ENCODE measurements at places on chromosomes 1 and 21.

DNA sequence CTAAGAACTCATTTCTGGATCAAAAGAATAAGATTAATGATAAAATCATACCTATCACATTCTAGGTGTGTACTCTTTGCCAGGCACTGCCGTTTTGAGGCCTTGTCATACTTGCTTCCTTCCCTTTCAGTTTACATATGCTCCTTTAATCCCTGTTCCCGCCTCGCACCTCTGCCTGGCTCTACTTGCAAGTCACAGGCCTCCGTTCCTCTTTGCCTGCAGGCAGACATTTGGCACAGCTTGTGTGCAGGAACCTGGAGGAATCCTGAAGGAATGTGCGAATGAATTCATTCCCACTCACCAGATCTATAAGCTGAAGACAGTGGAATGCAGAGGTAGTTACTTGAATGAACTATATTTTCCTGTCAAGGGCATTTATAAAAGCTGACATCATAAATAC, 13.8 kb downstream of the WLS start:
- DNase-seq: no peak

- no peak for DNase-seq
These were observed 19.5 kb downstream of the MAP3K7CL start for GRCh38 chr21:29149808-29150425.

- no peak for DNase-seq
These were observed at the start of gene LRP8 for GRCh38 chr1:53328009-53328461. Gene LRP8, minus strand, starts transcription at chr1:53328070. Its CDS starts 158 bp downstream, at chr1:53327912.

DNA sequence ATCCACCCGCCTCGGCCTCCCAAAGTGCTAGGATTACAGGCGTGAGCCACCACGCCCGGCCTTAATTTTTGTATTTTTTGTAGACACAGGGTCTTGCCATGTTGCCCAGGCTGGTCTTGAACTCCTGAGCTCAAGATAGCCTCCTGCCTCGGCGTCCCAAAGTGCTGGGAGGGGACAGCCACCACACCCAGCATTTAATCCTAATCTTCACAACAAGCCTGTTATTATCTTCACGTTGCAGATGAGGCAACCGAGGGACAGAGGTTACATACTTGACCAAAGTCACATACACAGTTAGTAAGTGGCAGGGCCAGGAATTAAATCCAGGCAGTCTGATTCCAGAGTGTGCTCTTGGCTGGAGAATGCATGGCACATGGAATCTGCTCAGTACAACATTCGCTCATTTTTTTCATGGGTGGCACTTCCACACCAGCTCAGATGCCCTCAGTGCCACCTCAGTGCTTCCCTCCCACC, 4.8 kb upstream of the GPR37L1 start:
- DNase-seq: no peak

DNA sequence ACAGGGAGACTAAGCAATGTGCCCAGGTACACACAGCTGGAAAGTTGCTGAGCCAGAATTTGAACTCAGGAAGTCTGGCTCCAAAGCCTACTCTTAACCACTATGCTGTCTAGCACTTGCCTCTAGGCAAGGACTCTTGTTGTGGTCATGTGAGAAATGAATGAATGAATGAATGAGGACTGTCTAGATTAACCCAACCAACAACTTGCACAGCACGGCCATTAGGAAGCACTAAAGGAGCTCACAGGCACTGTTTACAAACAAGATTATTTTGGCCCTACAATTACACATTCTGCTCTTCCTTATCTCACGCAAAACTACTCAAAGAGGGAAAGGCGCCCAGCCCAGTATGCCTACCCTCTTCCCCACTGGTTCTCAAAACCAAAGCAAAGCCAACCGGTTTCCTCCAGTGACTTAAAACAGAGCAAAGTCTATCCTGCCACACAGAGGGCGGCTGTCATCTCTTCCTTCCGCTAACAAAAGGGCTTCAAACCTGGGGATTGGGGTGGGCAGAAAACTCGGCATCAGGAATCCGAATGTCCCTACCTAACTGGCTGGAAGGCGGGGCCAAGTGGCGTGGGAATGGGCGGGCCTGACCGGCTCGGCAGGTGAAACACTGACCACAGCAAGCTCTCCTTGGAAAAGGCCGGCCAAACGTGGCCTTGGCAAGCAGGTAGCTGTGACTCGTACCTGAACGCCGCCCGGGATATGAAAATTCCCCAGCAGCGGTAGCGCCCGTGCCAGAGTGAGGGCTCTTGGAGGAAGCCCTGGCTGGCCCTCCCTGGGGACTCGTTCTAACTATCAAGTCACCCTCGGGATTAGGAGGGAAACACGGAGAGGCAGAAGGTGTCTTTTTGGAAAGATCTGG, 948 bp downstream of the STK40 start:
- DNase-seq: no peak

- DNase-seq: no peak
These were observed 477.1 kb upstream of the VAMP3 start for GRCh38 chr1:7293702-7294629.
